ENCODE measurements at places on chromosomes 12 and 14. TPM values are rescaled to one million over a fixed set of nuclear protein-coding genes. Genes with fewer than 3 reads are reported as not detected.

The LRP1-AS gene
- not detected for total RNA-seq

The TAS2R50 gene
- total RNA-seq, result 0.88 TPM

The FLVCR2 gene
- total RNA-seq, result 1.4 TPM

The CMA1 gene
- 0.63 TPM for total RNA-seq

The TM7SF3 gene
- 32.1 TPM for total RNA-seq

- H3K4me3 ChIP-seq, result no peak overlapping the region
- H3K27me3 ChIP-seq, result no peaks in the 10 kb centered on the region
- H3K36me3 ChIP-seq, result no peaks in the 10 kb centered on the region
- peaks cover 6% of the 10 kb centered on the region for H3K4me1 ChIP-seq
- DNase-seq, result no peak
These were observed 50.7 kb upstream of the MAP1LC3B2 start for GRCh38 chr12:116508145-116509121.

- H3K36me3 ChIP-seq, result no peaks in the 10 kb centered on the region
- H3K27me3 ChIP-seq, result no peaks in the 10 kb centered on the region
- no peak overlapping the region for H3K27ac ChIP-seq
- H3K4me3 ChIP-seq, result no peak overlapping the region
- DNase-seq, result no peak
- no peaks in the 10 kb centered on the region for H3K4me1 ChIP-seq
These were observed 28.6 kb downstream of the KRT76 start for GRCh38 chr12:52748578-52748977.

DNA sequence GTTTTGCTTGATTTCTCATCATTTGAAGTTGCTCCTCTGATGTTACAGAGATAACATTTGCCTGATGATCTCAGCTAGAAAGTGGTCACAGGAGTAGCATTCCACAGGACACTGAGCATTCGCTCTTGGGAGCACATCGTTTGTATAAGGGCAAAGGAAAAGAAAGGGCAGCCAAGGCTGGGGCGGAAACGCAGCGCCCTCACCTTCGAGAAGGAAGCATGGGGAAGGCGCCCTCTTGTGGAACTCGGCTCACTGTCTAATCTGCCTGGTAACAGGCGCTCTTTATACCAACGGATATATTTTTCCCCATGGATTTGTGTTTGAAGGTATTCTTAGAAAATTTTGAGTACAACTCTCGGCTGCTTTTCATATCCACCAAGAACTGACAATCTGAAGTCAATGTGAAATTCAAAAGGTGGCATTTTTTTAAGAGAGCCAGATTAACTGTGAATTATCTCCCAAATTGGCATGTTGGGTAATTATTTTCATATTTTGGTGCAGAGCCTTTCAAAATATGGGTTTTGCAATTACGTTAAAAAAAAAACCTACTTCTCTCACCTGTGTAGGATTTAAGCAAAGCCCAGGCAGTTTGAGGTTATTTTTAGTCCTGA lies 172.7 kb downstream of the CAND1 start:
- no peak overlapping the region for H3K4me3 ChIP-seq
- no peaks in the 10 kb centered on the region for H3K27me3 ChIP-seq
- no peak overlapping the region for H3K27ac ChIP-seq
- DNase-seq, result peak; percentile 59
- H3K36me3 ChIP-seq, result no peaks in the 10 kb centered on the region
- peaks cover 15% of the 10 kb centered on the region for H3K4me1 ChIP-seq

DNA sequence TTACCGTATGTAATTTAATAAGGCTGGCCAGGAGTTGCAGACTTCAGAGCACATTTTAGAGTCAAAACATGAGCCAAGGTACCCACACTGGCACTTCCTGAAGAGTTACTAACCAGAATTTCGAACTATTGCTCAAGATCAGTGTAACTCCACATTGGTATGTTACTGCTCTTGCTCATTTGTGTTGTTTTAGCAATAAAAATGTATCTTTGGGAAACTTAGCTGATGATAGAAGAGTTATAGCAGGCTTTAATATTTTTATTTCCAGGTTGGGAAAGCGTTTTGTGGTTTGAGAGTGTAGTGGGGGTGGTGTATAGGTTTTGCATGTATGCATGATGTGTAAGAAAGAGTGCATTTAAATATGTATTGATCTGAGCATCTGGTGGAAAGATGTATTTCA lies 96.6 kb downstream of the SCN8A start:
- H3K36me3 ChIP-seq, result no peaks in the 10 kb centered on the region
- H3K4me1 ChIP-seq, result no peaks in the 10 kb centered on the region
- H3K4me3 ChIP-seq, result no peak overlapping the region
- H3K27me3 ChIP-seq, result no peaks in the 10 kb centered on the region

DNA sequence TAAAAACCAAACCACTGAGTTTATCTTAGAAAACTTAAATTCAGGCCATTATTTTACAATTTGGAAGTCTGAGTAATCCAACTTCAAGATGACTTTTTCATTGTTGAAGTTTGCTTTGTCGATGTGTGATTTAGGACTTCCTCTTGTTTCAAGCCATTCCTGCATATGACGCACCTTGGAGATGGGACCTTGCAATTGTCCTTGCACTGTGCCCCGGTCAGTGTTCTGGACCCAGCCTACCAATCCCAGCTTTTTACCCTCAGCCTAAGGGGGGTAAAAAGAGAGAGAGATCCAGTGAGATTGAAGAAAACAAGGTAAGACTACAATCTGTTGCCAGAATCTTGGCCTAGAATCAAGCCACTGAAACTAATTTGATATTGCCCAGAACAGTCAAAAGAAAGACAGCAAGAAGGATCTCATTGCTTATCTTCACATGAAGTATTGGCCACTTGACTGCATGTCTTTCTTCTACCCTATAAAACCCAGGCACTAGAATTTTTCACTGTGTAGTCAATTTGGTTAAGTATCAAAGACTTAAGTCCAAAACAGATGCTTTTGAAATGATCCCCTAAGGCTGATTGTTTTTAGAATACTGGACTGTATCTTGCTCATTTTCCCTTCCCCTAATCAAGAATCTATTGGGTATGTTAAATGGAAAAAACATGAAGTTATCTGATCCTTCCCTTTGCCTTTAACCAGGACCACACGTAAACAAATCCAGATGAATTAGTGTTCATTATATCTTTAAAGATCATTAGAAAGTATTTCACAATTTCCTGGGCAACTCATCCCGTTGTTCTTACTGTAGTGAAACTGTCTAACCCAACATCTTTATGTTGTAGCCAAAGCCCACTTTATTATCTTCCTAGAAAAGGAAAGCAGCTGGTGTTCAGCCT lies 2.4 kb upstream of the MLH3 start:
- no peak for DNase-seq
- no peaks in the 10 kb centered on the region for H3K36me3 ChIP-seq
- no peaks in the 10 kb centered on the region for H3K27me3 ChIP-seq
- H3K4me1 ChIP-seq, result peaks cover 8% of the 10 kb centered on the region

DNA sequence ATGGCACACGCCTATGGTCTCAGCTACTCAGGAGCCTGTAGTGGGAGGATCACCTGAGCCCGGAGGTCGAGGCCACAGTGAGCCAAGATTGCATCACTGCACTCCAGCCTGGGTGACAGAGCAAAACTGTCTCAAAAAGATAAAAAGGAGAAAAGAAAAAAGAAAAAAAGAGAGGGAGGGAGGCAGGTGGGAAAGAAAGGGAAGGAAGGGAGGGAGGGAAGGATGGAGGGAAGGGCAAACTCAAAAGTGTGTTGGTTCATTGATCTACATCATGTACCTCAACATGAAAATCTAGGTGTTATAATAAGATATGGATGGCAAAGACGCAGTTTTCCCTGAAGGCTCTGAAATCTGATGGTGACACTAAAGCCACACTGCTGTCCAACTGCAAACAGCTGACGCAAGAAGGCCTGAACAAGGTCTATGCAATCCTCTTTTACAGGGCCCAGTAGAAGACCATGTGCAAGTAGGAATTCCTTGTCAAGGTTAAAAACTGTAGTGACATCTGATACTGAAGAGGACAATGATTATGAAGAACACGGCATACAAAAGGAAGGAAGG lies 143.6 kb downstream of the ITPR2 start:
- no peak overlapping the region for H3K4me3 ChIP-seq
- peaks cover 10% of the 10 kb centered on the region for H3K36me3 ChIP-seq
- H3K4me1 ChIP-seq, result no peaks in the 10 kb centered on the region
- no peak overlapping the region for H3K27ac ChIP-seq
- DNase-seq, result no peak
- H3K27me3 ChIP-seq, result no peaks in the 10 kb centered on the region

DNA sequence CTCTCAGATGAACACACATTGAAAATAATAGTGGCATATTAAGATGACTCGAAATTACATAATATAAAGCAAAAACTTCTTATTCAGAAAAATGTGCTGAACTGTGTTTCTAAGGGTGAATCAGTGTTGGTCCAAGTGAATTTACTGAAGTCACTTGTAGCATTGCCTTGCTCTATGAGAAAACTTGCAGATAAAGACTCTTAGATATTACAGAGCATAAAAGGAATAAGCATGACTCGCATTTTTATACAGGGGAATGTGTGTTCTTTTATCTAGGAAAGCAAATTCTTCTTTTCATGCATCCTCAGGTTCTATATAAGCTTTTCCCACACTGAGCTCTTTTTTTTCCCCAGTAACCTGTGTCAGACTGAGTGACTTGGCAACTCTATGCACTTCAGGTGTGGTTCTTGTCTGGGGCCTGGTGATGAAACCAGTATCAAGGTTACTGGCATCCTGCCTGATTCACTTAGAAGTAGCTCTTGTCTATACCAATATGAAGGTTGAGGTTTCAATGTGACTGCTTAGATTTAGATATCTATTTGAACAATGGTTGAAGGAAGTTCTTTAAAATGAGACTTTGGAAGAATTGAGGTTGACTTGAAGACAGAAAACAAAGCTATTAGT lies 76.1 kb downstream of the OTOGL start:
- peaks cover 9% of the 10 kb centered on the region for H3K4me1 ChIP-seq
- DNase-seq, result no peak
- no peaks in the 10 kb centered on the region for H3K36me3 ChIP-seq
- H3K27ac ChIP-seq, result no peak overlapping the region

- H3K27me3 ChIP-seq, result no peaks in the 10 kb centered on the region
- H3K27ac ChIP-seq, result no peak overlapping the region
- H3K4me3 ChIP-seq, result no peak overlapping the region
- H3K36me3 ChIP-seq, result no peaks in the 10 kb centered on the region
These were observed 15.9 kb downstream of the CFAP251 start for GRCh38 chr12:121934309-121934664.

- H3K4me1 ChIP-seq, result no peaks in the 10 kb centered on the region
- H3K4me3 ChIP-seq, result no peak overlapping the region
- no peak overlapping the region for H3K27ac ChIP-seq
These were observed 41.3 kb upstream of the SLCO1C1 start for GRCh38 chr12:20653871-20654270.

DNA sequence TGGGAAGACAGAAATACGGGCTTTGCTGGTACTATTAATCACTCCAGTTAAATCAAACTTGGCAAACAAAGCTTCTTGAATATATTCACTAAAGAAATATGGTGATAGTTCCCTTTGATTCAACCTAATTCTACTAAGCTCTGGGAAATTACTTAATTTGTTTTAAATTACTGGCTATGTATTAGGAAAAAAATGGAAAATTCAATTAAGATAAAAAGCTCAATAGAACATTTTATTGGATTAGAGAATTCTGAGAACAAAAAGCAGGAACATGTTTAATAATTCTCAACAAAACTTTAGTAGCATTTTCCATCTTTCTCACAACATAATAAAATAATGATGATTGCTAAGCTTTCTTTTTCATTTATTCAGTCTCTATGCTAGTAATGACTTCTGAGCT lies 30.2 kb downstream of the BDKRB1 start:
- H3K4me1 ChIP-seq, result no peaks in the 10 kb centered on the region
- no peaks in the 10 kb centered on the region for H3K27me3 ChIP-seq
- DNase-seq, result no peak
- H3K36me3 ChIP-seq, result peaks cover 62% of the 10 kb centered on the region
- no peak overlapping the region for H3K4me3 ChIP-seq
- H3K27ac ChIP-seq, result no peak overlapping the region

DNA sequence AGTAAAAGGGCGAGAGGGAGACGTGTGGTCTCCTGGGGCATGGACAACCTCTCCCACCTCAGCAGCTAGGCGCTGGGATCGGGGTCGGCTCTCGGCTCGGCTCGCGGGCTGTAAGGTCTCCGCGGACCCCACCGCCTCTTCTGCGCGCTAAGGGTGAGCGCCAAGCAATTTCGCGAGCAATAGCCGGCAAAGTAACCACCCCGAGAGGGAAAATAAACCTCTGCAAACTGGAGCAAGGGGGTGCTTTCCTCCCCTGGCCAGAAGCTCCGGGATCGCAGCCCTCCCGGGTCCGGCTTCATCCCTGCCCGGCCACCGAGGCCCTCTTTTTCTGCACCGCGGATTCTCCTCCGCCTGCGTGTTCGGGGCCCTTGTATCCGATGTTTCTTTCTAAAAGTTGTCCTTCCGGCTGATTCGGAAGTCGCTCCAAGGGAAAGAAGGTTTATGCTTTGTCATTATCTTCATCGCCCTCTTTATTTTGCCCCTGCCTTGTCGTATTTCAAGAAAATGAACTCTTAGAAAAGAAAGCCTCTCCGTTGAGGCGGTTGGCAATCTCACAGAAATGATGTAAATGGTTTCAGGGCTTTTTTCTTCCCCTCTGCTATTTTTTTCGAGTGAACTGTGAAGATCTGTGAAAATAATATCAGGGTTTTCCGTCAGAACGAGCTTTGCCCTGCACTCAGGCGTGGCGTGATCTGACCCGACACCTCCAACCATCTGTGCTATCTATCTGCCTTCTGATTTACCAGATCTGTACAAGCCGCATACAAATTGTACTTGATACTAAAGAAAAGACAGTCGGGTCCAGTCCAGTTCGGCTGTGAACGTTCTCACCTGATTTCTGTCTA lies 1.7 kb upstream of the SIX6 start:
- no peak overlapping the region for H3K4me3 ChIP-seq
- no peaks in the 10 kb centered on the region for H3K36me3 ChIP-seq
- no peak overlapping the region for H3K27ac ChIP-seq
- H3K4me1 ChIP-seq, result peaks cover 5% of the 10 kb centered on the region
- H3K27me3 ChIP-seq, result peaks cover 68% of the 10 kb centered on the region
- DNase-seq, result no peak

GRCh38 chr12:104282109-104282508 lies 21.4 kb upstream of the EID3 start:
- no peak for DNase-seq
- peaks cover 8% of the 10 kb centered on the region for H3K4me1 ChIP-seq
- no peaks in the 10 kb centered on the region for H3K36me3 ChIP-seq
- H3K4me3 ChIP-seq, result no peak overlapping the region
- H3K27ac ChIP-seq, result no peak overlapping the region

DNA sequence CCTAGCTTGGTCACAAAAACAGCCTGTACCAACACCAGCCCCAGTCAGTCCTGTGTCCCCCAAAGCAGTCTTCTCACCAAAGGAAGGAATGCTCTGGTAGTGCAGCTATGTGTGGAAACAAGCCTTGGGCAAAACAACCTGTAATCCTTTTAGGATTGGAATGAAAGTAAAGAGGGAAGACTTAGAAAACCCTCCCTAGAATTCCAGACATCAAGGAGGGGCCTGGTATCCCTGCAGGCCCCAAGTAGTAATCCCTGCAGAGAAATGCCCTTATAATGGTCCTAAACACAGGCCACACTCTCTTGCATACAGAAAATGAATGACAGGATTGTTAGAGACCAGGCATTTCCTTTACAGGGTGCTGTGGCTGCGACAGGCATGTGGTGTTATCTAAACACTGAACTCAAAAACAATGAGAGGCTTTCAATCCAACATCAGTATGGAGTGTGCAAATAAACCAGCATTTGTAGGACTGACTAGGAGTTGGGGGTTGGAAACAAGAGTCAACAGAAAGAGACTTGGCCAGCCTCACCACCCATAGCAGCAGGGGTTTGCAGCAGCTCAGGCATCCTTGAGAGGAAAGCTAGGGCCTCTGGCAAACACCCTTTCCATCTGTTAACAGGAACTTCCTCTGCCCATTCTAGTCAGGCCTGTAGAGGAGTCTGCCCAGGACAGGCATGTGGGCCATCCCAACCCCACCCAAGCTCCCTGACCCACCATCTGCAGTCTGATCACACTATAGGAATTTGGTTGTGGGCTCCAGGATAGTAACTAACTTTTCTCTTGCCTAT lies 59.1 kb downstream of the DCAF5 start:
- peaks cover 35% of the 10 kb centered on the region for H3K36me3 ChIP-seq
- DNase-seq, result no peak
- no peak overlapping the region for H3K27ac ChIP-seq
- no peaks in the 10 kb centered on the region for H3K4me1 ChIP-seq
